ENCODE measurements at places on chromosomes 16 and 17.

GRCh38 chr16:9780831-9781230 lies 401.4 kb downstream of the GRIN2A start:
- DNase-seq = no peak

GRCh38 chr16:22424161-22424937 lies 49.9 kb upstream of the CDR2 start:
- DNase-seq = no peak

DNA sequence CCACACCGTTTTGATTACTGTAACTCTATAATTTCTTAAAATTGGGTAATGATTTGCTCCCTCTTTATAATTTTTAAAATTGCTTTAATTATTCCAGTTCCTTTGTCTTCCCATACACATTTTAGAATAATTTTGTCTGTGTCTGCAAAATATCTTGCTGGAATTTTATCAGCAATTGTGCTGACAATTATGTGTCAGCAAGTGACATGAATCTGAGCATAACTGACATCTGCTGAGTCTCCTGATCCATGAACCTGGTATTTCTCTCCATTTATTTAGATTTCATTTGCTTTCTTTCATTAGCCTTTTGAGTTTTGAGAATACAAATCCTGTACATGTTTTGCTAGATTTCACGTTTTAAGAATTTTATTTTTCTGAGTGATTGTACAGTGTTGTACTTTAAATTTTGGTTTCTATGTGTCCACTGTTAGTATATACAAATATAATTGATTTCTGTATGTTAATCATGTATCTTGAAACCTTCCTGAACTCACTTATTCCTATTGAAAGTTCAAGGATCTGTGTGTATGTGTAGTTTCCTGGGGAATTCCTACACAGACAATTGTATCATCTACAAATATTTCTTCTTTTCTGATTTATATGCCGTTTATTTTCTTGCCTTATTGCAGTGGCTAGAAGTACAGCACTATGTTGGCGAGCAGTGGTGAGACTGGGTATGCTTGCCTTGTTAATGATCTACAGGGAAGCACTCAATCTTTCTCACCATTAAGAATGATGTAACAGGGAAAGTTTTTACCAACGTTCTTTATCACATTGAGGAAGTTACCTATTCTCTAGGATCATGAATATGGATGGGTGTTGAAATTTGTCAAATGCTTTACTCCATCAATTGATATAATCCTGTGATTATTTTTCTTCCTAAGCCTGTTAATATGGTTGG lies 45.2 kb downstream of the N4BP1 start:
- no peak for DNase-seq

- DNase-seq = no peak
Measured at GRCh38 chr17:39001703-39002637, 34.8 kb upstream of the FBXO47 start.

- DNase-seq = no peak
Measured at GRCh38 chr17:80380555-80381002, 34.4 kb upstream of the ENDOV start.

DNA sequence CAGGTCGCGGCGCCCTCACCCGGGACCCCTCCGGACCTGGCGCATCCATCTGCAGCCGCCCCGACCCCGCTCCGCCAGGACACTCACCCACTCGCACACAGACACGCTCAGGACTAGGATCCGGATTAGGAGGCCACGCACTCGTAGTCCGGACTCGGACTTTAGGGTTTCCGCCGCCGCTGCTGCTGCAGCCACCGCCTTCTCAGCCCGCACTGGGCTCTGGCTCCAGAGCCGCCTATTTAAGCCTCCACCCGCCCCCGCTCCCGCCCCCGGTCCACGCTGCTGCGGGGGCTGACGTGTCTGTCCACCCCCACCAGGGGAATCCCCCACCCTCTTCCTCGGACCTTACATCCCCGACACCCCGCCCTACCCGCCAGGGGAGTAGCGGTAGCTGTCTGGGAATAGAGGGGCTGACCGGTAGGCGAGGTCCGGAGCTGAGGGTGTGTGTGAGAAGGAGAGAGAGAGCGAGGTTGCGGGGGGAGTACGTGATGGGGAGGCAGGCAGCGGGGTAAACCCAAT lies at the start of gene RRAD:
RRAD (minus strand) TSS at position 214 of the 519 bp plus-strand sequence. CDS start 356 bp downstream, outside the sequence.
- no peak for DNase-seq

- DNase-seq = no peak
Measured at GRCh38 chr16:66810391-66810790, 9.0 kb upstream of the TERB1 start.

DNA sequence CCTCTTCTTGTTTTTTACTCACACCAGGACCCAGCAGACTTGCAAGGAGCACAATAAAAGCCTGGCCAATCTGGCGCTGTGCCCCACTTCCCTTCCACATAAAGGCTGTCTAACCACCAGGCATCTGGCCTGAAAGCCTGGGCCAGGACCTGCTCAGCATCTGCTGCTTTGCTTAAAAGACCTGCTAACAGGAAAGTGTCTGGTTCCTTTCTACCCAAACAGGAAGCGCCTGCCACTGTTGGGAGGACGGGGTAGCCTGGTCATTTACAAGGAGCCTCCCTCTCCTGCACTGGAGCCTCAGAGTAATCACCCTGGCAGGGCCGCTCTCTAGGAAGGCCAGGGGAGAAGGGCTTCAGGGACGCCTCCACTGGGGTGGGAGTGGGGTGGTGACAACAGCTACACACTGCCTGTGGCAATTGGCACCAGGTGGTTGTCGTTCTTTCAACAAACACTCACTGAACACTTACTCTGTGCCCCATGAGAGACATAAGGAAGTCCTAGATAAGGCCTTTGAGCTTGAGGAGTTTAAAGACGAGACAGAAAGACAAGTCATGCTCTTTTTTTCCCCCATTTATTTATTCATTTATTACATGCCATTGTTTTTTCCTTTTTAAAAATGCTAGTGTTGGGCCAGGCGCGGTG lies 6.3 kb upstream of the MMP28 start:
- no peak for DNase-seq

- DNase-seq = no peak
Measured at GRCh38 chr17:2847381-2848333, 51.4 kb downstream of the RAP1GAP2 start.

DNA sequence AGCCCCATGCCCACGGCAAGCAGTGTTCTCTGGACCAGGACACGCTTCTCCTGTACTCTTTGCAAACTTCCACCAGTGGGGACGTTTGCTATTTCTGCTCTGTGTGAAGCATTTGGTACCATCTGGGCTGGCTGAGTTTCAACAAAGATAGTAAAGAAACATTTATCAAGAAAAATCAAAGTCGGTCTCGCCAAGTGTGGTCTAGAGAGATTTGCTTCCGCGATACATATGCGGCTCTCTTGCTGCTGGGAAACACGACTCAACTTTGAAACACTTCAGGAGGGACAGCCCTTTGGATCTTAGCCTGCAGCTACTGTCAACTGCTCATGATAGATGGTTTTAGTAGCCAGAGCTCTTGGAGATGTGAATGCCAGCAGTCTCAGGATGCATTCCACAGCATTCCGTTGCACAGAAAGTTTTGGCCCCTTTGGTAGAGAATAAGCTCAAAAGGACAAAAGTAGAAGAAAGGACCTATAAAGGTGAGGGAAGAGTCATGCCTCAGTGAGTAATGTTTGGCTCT lies 168.2 kb upstream of the CACNG3 start:
- DNase-seq = no peak

GRCh38 chr16:2691491-2692248 lies 9.3 kb downstream of the KCTD5 start:
- no peak for DNase-seq

GRCh38 chr17:4143563-4144421 lies 795 bp downstream of the CYB5D2 start:
- DNase-seq = peak; percentile 89

- no peak for DNase-seq
Measured at GRCh38 chr17:19448341-19449268, 37.6 kb downstream of the RNF112 start.

- DNase-seq = no peak
Measured at GRCh38 chr16:15403392-15403995, 7.9 kb downstream of the MPV17L start.

- no peak for DNase-seq
Measured at GRCh38 chr17:40553694-40554534, 11.4 kb downstream of the CCR7 start.

DNA sequence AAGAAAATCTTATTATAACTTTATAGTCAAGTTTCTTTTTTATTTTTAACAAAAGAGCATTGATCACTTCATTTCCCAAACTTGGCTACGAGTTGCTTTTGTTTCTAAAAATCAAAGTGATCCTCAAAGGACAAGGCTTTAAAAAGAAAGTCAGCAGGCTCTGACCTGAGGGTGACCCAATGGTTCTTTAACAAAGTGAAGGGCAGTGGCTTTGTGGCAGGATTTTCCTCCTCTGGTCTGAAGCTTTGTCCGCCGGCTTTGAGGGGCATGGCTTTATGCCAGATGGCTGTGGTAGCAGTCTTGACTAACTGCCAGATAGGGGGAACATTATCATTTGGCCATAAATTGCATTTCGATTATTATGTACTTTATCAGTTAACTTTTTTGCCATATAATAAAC lies 28.5 kb downstream of the IQCK start:
- no peak for DNase-seq

DNA sequence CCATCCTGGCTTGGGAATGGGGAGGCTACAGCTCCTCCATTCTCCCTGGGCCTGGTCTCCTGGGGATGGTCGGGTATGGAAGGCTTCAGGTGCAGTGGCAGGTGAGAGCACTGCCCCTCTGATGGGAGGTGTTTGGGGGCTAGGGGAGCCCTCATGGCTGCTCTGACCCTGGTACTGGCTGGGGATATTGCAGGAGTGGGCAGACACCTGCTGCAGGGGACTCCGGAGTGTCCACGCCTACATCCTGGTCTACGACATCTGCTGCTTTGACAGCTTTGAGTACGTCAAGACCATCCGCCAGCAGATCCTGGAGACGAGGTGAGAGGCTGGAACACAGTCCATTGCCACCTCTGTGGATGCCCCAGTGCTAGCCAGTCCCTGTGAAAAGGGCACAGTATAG lies 8.8 kb downstream of the RASL10B start:
- DNase-seq = no peak

DNA sequence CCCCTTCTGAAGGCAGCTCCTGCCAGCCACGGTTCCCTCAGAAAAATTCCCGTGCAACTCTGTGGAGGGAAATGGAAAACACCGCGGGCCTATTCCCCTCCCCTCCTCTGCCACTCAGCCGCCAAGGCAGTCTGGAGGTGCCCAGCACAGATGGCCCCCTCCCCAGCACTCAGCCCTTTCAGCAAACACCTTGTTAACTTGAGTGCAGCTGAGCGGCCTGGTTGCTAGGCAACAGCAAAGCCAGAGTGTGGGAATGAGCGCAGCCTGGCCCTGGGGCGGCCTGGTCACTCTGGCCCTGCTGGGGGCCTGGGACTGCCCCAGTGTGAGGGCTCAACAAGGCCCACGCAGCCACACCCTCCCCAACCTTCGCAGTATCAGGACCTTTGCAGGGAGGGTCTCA lies 32.8 kb downstream of the CACNA1G start:
- no peak for DNase-seq

- no peak for DNase-seq
Measured at GRCh38 chr16:84670063-84670462, 21.8 kb downstream of the KLHL36 start.

Data from T-helper 2 cell (primary cell).